ACHN (cell line): ENCODE measurements at places on chromosomes 4 and X.

DNA sequence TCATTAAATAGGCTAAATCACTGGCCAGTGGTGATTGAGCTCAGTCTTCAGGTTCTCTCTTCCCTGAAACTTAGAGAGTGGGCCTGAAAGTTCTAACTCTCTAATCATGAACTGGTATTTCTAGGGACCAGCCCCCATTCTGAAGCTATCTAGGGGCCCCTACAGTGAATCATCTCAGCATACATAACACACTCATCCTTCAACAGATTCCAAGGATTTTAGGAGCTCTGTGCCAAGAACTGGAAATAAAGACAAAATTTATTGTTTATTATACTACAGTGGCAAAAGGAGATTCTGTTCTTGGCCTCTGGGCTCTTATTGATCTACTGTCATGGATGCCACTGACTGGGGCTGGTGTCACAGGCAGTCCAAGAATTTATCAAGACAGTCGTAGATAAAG, 263.8 kb upstream of the IGFBP7 start:
- no peak for DNase-seq

- DNase-seq: no peak
These were observed 3.3 kb upstream of the ZNF518B start for GRCh38 chr4:10460313-10461047.

DNA sequence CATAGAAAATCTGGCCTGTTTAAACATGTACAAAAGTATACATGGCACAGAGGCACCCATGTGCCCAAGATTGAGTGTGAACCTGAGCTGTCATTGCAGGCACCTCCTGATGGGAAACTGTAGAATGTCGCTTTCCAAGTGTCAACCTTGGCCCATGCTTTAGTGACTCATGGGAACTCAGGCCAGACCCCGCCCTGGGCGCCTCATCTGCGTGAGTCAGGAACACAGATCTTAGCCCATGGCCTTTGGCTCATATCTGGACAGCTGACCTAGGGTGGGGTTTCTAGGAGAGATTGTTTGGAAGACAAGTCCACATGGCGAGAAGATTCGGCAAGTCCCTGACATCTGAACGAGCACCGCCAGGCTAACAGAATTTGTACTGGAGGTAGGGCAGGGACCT, 50.0 kb downstream of the CYTL1 start:
- no peak for DNase-seq

DNA sequence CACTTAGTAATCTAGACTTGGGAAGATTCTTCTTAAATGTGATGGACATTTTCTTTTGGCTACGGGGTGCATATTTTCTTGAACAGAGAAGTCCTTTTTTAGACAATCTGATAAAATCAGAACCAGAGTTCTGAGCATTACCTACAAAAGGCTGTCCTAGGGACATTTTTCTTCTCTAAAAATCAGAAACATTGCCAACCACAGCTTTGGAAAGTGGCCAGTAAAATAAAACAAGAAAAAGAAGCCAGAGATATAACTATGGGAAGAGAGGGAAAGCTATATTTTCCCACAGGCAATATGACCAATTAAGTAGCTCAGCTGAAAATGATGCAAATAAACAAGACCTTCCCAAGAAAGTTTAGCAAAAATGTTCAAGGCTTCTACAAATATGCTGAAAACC, 55.9 kb downstream of the MXRA5 start:
- DNase-seq: no peak

GRCh38 chrX:96763608-96764007, 79.0 kb downstream of the DIAPH2 start:
- no peak for DNase-seq

DNA sequence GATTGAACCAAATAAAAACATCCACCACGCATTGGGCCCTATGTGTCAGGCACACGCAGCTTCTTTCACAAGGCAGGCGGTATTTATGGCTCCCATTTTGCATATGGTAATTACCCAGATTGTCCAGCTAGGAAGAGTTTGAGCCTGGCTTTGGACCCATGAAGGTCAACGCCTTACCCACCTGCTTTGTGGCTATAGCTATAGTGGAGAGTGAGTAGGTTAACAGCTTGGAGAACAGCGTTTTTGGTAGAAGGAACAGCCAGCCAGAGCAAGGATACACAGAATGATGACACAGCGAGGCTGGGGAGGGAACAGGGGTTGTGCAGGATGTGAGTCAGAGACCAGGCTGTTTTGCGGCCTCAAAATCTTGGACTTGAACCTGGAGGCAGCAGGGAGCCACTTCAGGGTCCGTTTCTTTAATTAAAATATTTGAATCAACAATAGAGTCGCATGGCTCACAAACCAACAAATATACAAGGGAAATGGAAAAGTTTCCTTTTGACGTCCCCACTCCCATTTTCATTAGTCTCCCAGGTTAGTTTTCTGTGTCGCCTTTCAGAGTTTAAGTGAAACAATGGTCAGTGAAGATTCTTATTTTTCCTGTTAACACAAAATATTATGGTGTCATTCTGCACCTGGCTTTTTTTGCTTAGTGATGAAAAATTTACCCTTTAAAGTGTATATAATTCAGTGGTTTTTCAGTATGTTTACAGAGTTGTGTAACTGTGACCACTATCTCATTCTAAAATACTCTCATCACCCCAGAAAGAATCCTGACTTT, 118.2 kb upstream of the STX18 start:
- peak; percentile 79 for DNase-seq

GRCh38 chrX:135425026-135425965, 3.6 kb downstream of the SMIM10L2A start:
- DNase-seq: no peak

GRCh38 chr4:2794486-2795299, 1.8 kb downstream of the SH3BP2 start:
- DNase-seq: peak; percentile 23
